Effector CD4-positive, alpha-beta T cell (primary cell): ENCODE measurements at places on chromosomes 7 and 10.

DNA sequence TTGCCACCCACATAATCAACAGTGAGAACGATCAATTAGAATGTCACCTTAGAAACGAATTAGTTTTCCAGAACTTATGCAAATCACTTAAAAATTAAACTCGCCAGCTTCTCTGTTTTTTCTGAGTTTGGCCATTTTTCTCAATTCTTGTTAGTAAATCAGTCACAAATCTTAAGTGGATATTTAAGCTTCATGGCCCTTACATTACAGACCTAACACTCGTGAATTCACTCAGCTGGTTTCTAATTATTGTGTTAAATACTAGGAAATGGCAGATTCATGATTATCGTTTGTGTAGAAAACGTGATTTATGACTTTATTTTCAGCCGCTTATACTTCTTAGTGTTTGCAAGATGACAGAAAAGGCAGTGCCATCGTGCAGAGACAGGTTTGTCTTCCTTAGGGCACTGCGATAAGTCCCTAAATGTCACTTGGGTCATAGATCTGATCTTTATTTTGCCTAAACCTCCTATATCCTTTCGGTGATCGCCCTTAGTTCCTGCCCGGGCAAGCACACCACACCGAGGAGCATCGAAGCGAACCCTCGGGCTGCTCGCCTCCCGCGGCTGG, 587 bp upstream of the CELF2 start:
- DNase-seq: no peak

DNA sequence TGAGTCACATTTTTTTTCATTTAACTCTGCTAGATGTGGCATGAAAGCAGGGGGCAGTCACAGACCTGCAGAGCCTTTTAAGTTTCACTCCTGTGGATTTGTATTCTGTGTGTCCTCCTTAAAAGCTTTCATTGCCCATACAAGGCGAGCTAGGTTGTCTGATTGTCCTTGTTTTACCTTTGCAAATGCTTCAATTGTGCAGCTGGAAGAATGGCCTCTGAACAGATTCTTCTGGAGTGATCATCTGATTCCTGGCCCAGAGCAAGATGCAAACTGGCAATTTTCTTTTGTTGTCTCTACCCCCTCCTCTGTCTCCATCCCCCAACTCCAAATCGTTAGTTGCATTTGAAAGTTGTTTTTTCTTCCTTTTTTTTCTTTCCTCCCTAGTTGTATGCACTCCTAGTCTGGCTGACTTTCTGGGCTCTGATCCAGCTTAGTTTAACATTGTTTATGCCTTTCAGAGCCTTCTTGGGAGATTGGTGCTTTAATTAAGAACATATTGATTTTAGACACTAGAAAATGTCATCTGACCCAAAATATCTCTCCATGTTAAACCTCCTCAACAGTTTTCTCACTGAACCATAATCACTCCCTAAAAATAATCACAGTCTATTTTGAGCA, 150.2 kb downstream of the REEP3 start:
- DNase-seq: no peak

GRCh38 chr7:121341933-121342332, 13.1 kb downstream of the WNT16 start:
- DNase-seq: no peak

DNA sequence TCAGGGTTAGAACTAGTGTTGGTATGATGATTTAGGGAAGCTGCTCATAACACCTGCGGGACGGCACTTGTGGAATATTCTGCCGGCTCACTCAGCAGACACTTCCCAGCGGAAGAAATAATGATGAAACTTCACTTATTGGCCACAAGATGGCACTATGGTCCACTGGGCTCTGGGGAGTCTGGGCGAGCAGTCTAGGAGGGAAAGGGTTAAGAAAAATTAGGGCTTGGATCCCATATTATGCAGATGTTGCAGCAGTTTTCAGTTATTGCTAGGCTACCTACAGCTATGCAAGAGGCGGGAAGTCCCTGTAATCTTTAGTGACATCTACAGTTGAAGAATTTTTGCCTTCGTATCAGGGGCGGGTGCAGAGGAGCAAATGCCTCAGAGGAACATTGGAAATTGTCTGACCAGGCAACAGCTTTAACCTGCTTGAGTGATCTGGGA, 238.7 kb upstream of the PRSS58 start:
- no peak for DNase-seq

DNA sequence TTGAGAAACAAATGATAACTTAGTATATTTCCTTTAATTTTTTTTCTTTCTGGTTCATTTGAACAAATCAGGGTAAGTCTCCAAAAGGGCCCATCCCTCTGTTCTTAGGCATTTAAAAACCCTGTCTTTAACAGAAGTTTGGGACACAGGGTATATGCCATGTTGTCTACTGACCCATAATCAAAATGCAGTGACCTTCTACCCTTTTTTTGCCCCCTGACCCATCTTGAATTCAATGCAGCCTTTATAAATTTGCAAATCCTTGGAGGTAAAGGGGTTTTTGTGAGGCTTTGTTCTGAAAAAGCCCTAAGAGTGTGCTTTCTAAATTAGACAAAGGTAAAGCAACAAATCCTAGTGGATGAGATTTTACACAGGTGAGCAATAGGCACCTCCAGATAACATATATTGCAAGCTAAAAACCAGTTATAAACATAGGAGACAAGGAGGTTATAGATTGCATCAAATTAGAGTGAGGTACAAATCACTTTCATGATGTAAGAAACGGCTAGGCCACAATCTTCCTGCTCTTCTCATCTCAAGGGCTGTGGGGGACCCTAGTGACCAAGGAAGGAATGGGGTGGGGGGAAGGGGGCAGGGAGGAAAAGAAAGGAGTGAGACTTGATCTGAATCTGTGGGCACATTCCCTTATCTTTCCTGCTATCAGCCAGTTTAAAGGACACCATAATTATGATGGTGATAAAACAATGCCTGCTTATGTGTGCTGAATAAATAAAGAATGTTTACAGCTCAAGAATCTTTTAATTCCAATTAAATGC, 2.7 kb downstream of the SKIDA1 start:
- no peak for DNase-seq

- no peak for DNase-seq
Measured at GRCh38 chr7:104123786-104124185, 84.0 kb downstream of the ORC5 start.

- DNase-seq: no peak
Measured at GRCh38 chr10:122632031-122632430, 67.6 kb downstream of the C10orf120 start.
